Stimulated activated CD4-positive, alpha-beta T cell treated with anti-CD3 and anti-CD28 coated beads, Interleukin-2, amount 100 ng/mL, for 24 hours (primary cell): ENCODE measurements at places on chromosomes 16 and 17.

- no peak for DNase-seq
Observed at GRCh38 chr16:14128097-14128496, 57.0 kb downstream of the MRTFB start.

DNA sequence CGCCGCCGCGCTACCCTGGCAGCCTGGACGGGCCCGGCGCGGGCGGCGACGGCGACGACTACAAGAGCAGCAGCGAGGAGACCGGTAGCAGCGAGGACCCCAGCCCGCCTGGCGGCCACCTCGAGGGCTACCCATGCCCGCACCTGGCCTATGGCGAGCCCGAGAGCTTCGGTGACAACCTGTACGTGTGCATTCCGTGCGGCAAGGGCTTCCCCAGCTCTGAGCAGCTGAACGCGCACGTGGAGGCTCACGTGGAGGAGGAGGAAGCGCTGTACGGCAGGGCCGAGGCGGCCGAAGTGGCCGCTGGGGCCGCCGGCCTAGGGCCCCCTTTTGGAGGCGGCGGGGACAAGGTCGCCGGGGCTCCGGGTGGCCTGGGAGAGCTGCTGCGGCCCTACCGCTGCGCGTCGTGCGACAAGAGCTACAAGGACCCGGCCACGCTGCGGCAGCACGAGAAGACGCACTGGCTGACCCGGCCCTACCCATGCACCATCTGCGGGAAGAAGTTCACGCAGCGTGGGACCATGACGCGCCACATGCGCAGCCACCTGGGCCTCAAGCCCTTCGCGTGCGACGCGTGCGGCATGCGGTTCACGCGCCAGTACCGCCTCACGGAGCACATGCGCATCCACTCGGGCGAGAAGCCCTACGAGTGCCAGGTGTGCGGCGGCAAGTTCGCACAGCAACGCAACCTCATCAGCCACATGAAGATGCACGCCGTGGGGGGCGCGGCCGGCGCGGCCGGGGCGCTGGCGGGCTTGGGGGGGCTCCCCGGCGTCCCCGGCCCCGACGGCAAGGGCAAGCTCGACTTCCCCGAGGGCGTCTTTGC is 3.1 kb downstream of the HIC1 start:
- DNase-seq, result no peak

GRCh38 chr16:89349947-89350633 is 132.6 kb downstream of the ZNF778 start:
- no peak for DNase-seq

GRCh38 chr17:82668024-82668630 is 19.9 kb upstream of the WDR45B start:
- DNase-seq, result no peak

DNA sequence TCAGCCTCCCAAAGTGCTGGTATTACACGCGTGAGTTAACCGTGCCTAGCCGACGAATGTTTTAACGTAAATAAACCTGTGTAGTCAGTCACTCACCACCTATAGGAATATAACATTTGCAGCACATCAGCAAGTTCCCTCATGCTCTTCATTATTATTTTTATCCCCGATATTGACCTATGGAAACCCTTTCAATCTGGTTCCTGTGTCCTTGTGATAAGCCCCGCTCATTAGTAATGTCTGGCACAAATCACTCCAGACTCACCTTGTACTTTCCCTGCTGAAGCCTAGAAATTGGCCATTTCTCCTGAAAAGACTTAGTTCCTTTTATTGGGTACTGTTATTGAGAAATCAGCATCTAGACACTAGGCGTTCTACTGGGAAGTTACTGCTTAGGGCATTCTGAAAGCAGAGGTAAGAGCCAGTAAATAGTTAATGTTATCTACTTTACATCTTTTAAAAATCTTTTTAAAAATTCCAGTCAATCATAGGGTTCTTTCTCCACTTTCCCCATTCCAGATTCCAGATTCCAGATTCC is 1.5 kb upstream of the PHKG2 start:
- no peak for DNase-seq

- no peak for DNase-seq
Observed at GRCh38 chr16:23852794-23853562, 17.2 kb downstream of the PRKCB start.

DNA sequence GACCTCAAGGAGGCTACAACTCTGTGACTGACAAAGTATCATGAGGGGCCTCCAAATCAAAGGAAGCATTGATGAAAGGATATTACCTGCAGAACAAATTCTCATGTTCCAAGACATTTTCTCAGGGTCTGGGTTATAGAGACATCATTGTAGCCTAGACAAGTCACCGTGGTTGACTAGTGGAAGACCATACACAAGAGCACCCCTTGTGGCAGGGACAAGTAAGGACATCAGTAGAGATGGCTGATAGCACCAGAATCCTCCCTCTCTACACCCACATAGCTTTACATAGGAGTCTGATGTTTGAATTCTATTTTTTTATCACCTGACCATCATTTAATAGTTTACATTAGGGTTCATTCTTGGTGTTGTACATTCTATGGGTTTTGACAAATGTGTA is 32.5 kb upstream of the CDH8 start:
- no peak for DNase-seq
